Testis (tissue), 5 donors: ENCODE measurements at places on chromosomes 1 and 21. TPM values are rescaled to one million over a fixed set of nuclear protein-coding genes. Genes with fewer than 3 reads are reported as not detected.

The TCHHL1 gene
- total RNA-seq, result not detected

The PTAFR gene
- 0.94 TPM for total RNA-seq

The TFF1 gene
- not detected for total RNA-seq

The VWA5B1 gene
- total RNA-seq, result 13.1 TPM

The FNBP1L gene
- 54.4 TPM for total RNA-seq

The CELA2B gene
- 3.7 TPM for total RNA-seq

The TMPRSS15 gene
- total RNA-seq, result 0.68 TPM

The VANGL2 gene
- total RNA-seq, result 3.6 TPM

The CYYR1 gene
- 4.4 TPM for total RNA-seq

The KRTAP10-4 gene
- total RNA-seq, result 0.24 TPM

The JAM2 gene
- 91.1 TPM for total RNA-seq

The CHRM3 gene
- 11.5 TPM for total RNA-seq

The INAVA gene
- total RNA-seq, result 5.8 TPM

The FTCD gene
- total RNA-seq, result 50.5 TPM

The C1orf185 gene
- total RNA-seq, result 6.6 TPM

The KRTAP13-1 gene
- not detected for total RNA-seq

The SAMD11 gene
- 47.2 TPM for total RNA-seq

The CA14 gene
- total RNA-seq, result not detected

The WDR3 gene
- 21.9 TPM for total RNA-seq
